ENCODE measurements at places on chromosomes 13 and 19.

DNA sequence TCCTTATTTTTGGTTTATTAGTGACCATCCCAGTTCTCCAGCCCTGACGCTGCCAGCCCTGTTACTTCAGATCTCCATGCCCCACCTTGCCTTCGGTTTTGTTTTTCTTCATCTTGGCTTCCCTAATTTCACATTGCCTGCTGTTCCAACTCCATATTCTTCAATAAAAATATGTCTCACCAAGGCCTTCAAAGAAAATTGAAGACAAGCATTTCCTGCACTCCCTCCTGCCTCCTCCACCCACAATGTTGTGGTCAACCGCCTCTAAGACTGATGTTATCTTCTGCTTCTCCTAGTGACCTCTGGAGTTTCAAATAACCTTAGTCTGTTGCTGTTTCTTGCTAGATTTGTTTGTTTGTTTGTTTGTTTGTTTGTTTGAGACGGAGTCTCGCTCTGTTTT, 14.6 kb downstream of the PLD3 start:
- DNase-seq, result no peak

DNA sequence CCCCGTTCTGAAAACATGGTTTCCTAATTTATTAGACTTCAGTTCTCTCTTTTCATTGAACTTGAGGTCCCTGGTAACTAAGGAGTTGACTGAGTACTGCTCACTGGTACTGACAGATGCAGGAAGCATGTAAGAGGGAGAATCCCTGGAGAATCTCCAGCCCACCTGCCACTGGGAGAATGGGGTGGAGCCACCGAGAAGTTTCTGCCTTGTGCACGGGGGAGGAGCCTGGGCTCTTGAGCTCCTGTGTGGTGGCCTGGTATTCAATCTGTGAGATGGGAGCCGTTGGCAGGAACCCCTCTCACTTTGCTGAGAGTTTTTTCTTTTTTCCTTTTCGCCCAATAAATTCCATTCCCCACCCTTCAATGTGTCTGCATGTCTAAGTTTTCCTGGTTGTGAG, 13.2 kb upstream of the AKAP11 start:
- no peak for DNase-seq

DNA sequence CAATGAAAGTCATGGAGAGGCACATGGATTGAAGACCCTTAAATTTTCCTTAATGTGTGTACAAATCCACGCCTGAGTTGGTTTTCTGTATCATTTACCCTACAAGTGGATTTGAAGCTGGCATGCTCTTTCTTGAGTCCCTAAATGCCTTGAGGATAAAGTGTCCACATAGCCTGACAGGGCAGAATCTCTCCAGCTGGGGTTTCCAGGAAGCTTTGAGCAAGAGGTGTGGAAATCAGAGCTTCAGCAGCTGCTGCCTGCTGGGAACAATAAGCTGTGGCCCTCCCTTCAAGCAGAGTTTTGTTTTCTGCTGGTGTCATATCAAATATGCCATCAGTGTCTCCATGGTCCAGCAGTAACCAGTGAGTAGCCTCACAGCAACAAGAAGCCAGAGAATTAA, 120.3 kb upstream of the SERTM1 start:
- DNase-seq, result no peak

DNA sequence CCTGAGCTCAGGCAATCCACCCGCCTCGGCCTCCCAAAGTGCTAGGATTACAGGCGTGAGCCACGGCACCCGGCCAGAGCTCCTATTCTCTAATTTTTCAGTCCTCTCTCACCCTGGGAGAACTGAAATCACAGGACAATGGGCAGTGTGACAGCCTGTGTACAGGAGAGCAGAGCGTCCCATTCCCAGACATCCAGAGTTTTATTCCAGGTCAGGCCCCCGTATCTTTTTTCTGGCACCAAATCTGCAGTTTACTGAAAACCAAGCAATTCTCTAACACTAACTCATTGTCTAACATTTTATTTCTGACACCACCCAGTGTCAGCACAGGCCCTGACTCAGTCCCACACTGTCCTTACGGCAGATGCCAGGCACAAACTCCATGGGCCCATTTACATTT, 6.7 kb downstream of the ZNF708 start:
- no peak for DNase-seq

- no peak for DNase-seq
These were observed 85.5 kb downstream of the ELF1 start for GRCh38 chr13:40933508-40934204.

GRCh38 chr13:74004109-74004508, 130.1 kb downstream of the KLF12 start:
- no peak for DNase-seq

- no peak for DNase-seq
These were observed 2.7 kb downstream of the GSK3A start for GRCh38 chr19:42239544-42240220.

GRCh38 chr19:12749938-12750521, 1.6 kb upstream of the BEST2 start:
- DNase-seq, result no peak

DNA sequence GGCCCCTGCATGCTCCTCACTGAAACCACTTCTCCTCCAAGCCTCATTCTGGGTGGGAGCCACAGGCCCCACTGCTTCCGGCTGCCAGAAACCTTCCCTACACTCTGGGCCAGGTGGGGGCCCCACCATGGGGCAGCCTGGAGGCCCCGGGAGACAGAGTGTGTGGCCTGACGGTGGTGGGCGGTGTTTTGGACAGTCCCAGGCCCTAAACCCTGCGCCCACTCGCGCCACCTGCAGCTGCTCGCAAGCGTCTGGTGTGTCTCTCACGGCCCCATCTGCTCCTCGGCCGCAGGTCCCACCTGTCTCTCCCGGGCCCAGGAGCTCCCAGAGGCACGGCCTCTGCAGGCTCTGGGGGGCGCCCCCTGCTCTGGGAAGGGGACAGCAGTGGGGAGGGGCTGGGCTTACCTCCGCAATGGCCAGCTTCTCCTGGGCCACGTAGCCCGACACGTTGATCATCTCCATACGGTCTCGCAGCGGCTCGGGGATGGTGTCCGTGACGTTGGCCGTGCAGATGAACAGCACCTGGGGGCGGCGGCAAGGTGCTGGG, 5.6 kb downstream of the RPL36 start:
- DNase-seq, result no peak

Data from NCI-H345 (cell line).